ENCODE measurements at places on chromosomes 11 and 22.

DNA sequence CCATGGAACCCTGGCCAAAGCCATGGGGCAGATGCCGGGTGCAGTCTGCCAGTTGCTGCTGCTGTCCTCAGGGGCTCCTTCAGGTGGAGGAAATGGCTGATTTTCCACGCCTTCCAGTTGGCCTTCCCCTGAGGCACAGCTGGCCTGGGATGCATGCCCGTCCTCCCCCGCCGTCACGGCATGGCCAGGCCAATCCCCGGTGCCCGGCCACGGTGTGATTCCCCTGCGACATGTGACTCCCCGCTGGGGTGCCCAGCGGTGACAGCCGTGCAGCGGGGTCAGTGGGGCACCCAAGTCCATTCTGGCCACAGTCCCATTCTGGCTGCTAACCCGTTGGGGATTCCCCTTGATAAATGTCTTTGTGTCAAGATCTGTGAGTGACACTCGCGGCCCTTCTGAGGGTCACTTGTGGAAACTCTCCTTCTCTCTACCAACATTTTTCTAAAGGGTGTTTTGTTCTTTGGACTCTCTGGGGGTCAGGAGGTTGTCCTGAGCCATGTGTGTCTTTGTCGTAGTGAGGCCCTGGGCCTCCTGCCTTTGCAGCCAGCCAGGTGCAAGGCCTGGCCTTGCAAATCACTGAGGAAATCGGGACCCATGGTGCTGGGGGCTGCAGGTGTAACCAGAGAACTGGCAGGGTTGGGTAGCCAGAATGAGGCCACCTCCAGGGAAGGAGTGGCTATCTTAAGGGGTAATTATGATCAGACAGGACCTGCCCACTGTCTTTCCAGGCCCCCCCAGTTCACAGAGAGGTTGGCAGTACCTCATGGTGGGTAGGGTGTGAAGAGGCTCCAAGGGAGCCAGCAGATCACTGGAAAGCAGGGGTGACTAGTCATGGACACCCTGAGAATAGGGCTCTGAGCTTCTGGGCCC lies 37.1 kb downstream of the KCNQ1OT1 start:
- DNase-seq = peak; percentile 32

GRCh38 chr11:112965656-112966055 lies 4.4 kb downstream of the NCAM1 start:
- no peak for DNase-seq

DNA sequence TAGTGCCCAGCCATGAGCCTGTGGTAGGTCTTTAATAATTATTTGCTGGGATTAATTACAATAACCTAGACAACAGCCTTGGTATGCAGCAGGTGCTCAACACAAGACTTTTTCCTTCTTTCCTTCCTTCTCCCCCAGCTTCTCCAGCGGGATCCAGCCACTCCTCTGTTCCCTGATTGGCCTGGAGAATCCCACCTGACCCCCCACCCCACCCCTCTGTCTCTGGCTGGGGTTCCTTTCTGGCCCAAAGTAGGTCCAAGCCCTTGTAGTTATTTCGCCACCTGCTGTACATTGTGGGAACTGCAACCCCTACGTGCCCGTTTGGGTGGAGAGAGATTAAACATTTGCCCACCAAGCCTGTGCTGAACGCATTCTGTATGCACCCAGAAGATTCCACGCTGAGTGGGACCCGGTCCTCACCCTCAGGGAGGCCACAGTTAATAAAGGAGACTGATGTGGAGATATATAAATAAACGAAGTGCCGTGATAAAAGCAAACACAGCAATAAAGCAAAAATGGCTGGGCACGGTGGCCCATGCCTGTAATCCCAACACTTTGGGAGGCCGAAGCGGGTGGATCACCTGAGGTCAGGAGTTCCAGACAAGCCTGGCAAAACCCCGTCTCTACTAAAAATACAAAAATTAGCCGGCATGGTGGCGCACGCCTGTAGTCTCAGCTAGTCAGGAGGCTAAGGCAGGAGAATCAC lies 32.1 kb upstream of the DGKZ start:
- DNase-seq = peak; percentile 81

- DNase-seq = no peak
Measured at GRCh38 chr11:82356316-82356715, 377.3 kb downstream of the FAM181B start.

- no peak for DNase-seq
Measured at GRCh38 chr11:12122083-12122482, 11.7 kb downstream of the MICAL2 start.
